ENCODE measurements at places on chromosomes 5 and 9.

DNA sequence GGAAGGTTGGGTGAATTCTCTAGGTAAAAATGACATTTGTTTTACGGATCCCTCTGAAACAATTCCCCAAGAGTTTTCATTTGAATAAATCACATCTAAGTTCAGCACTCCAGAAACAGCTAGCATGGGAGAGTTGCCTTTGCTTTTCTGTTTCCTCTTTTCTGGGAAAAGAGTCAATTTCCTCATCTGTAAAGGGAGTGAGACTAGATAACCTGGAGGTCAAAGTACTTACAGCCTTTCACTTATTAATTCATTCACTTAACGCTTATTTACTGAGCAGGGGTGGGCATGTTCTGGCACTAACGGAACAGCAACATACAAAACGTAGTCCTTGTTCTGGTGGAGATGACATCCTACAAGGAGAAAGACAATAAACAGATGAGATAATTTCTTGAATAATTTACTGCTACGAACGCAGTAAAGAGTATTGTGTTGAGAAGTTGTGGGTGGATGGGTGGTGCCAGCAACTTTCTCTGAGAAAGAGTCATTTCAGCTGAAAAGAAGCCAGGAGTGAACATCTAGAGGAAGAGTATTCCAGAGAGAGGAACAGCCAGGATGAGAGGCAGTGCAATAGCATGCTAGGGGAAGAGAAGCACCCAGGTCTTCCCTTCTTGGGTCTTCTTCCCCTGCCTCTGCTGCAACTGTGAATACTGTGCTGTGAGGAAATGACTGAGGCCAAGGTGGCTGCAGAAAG lies 335.6 kb downstream of the ZSWIM6 start:
- DNase-seq, result no peak

DNA sequence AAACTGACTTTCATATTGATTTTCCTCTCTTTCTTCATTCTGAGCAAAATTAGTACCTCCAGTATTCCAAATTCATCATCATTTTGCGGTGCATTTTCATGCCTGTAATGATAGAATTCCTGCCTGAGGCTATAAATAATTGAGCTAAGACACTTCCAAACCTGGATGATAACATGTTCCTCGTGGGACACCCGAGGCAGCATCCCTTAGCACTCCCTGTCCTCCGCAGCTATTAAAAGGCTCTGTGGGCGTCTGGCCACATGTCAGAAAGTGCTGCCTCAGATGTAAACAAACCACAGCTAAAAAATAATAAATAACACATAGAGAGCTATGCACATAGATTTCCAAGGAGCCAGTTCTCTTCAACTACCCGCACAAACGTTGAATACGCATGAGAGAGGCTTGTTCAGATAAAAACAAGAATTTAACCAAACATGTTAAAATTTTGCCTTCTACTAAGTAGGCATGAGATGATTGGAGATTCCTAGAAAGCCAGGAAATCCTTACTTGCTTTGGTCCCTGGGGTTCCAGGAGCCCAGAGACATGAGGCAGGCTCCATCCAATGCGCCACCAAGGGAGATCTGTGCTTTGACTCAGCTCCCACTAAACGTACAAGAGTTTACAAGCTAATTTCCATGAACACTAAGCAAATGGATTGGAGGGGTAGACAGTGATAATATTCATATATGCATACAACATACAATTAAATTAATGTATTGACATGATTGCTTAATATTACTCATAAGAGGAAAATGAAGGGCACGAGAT lies 82.7 kb downstream of the SHC3 start:
- DNase-seq, result no peak

DNA sequence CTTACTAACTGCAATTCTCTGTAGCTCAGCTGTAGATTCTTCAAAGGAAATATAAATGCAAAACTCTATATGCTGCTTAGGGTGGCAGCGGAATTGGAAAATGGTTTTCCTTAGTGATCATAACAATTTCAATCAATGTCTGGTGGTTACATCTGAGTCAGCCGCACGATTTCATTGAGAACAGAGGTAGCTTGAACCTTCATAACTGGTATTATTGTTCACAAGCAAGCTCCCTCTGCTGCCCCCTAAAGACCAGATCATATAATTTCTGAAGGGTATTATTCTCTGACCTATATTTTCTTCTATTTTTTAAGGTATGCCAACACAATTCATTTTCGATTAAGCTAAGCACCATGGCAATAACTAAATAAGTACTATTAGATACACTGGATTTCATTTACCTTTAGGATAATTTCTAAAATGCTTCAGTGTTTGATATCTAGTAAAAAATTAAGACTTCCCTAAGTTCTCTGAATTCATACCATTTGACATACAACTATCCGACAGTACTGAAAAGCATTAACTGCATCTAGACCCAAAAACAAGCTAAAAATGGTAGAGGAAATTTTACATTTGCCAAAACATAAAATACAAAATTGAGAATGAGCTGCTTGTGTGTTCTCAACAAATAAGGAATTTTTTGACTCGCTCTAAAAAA lies 181.1 kb upstream of the SPEF2 start:
- peak; percentile 62 for DNase-seq

DNA sequence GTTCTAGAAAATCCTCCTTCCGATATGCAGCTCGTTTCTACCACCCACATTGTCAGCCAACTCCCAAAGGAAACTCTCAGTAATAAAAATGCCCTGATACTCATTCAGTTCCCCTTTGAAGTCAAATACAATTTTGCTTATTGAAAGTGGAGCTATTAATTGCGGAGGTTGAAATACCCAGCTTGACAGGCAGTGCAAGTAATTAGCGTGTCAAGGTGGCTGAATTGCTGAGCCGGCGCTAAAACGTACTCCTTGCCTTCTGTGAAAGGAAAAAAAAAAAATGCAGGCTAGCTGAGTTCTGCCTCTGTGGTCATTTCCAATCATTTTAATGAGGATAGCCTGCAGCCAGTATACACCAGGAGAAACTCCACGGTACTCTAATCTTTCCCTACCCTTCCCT lies 165.5 kb downstream of the RORB start:
- no peak for DNase-seq

DNA sequence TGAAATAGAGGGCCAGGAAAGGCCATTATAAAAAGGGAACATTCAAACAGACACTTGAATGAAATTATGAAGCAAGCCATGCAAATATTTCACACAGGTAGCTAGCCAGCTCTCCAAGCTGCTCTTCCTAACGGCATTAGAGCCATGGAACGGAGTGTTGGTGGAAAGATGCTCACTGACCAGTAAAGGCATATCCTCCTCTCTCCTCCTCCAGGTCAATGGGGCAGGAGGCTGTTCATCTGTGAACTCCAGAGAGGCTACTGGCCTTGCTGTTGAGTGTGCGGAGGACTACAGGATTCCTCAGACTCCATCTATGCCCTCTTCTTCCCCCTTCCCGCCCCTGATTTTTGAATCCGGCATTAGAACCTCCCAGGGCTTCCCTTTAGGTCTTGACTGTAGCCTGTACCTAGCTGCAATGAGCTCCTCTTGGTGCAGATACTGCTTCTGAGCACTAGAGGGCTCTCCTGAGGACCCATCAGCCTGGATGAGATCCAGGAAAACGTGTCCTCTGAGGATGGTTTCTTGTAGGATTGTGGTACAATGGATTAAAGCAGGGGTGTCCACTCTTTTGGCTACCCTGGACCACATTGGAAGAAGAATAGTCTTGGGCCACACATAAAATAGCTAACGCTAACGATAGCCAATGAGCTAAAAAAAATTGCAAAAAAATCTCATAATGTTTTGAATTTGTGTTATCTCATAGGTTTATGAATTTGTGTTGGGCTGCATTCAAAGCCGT lies 162.2 kb downstream of the SREK1 start:
- peak; percentile 88 for DNase-seq
